Activated CD4-positive, alpha-beta T cell treated with anti-CD3 and anti-CD28 coated beads, Interleukin-2, amount 50 U/mL, for 4 hours (primary cell): ENCODE measurements at places on chromosomes 6 and 20.
A peak's percentile ranks its signal among the peaks of the same experiment; 100 is the strongest.

DNA sequence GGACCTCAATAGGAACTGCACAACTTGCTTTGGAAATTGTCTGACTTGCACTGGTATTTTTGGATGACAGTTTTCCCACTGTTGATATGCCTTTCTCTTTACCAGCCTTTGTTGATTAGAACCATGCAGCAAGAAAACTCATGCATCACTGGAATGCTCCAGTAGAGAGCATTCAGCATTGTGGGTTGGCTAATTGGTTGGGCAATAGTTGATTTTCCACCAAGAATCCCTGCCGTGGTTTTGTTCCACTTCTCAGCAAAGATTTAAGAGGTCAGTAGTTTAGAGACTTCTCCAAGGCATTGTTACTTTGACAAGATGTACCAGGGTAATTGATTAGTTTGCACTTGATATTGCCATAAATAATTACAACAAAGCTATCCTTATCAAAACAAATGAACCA lies 260.0 kb downstream of the DHX35 start:
- DNase-seq, result no peak

- DNase-seq, result no peak
These were observed 10.4 kb downstream of the MOCS1 start for GRCh38 chr6:39923861-39924260.

GRCh38 chr6:48206091-48206490 lies 95.1 kb upstream of the PTCHD4 start:
- no peak for DNase-seq

- DNase-seq, result no peak
These were observed 175.1 kb downstream of the PLCB4 start for GRCh38 chr20:9243986-9244385.

DNA sequence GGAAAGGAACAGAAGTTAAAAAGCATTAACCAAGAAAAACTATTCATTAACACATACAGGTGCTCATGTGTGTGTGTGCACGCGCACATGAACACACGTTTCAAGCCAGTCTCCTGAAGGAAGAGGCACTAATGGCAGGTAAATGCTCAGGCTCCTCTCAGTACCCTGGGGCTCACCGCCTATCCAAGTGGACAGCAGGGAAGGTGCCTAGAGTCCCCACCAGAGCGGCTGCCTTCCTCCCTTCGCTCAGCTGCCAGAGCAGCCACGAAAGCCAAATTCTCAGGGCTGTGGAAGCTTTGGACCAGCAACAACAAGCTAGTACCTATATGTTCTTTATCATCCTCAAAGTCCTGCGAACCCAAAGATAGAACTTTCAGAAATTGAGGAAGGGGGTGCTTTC lies 42.6 kb downstream of the PLCG1 start:
- DNase-seq, result no peak

GRCh38 chr6:79064635-79065034 lies 13.4 kb downstream of the PHIP start:
- no peak for DNase-seq

DNA sequence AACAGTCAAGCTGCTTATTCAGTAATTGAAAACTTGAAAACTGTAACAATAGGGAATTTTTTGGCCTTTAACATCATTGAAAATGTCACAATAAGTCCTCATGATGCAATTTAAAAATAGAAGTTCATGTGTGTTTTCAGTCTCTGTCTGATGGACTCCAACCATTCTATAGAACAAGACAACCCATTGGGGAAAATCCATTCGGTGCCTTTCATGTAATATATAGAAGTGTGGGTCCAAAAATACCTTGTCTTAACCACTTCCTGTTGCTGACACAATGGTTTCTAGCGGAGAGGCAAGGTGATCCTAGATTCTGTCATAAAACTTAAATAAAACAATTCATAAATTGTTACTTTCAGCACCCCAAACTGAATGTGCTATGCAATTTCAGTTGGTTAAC lies 1131.3 kb upstream of the MAP3K7 start:
- no peak for DNase-seq

- DNase-seq, result no peak
These were observed 5.6 kb upstream of the CHD6 start for GRCh38 chr20:41623625-41624375.

- DNase-seq, result no peak
These were observed 15.3 kb downstream of the IPCEF1 start for GRCh38 chr6:154341336-154341735.

GRCh38 chr6:127618729-127619128 lies 41.8 kb downstream of the C6orf58 start:
- no peak for DNase-seq

DNA sequence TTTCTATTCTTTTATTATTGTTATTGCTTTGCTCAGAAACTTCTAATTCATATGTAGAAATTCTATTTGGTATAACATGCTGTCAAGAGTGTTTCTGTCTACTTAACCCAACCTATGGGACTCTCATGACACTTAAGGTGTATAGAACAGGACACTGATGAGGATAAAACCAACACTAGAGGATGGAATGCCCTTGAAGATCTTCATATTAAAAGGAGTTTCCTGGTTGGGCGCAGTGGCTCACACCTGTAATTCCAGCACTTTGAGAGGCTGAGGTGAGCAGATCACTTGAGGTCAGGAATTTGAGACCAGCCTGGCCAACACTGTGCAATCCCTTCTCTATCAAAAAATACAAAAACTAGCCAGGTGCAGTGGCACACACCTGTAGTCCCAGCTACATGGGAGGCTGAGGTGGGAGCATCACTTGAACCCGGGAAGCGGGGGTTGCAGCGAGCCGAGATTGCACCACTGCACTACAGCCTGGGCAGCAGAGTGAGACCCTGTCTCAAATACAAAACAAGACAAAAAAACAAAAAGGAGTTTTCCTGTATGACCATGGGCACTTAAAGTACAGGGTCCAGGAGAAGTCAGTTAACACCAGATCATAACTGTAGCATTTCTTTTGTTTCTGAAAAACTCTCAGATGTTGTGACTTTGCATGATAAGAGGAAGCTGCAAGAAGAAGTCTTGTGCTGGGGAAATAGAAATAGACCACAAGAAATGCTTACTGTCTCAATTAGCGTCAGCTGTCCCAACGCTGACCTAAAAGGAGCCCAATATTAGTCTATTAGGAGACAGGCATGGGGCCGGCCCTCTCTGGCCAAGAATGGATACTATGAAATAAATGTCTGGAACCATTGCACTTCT lies 38.9 kb upstream of the CD2AP start:
- DNase-seq, result no peak

DNA sequence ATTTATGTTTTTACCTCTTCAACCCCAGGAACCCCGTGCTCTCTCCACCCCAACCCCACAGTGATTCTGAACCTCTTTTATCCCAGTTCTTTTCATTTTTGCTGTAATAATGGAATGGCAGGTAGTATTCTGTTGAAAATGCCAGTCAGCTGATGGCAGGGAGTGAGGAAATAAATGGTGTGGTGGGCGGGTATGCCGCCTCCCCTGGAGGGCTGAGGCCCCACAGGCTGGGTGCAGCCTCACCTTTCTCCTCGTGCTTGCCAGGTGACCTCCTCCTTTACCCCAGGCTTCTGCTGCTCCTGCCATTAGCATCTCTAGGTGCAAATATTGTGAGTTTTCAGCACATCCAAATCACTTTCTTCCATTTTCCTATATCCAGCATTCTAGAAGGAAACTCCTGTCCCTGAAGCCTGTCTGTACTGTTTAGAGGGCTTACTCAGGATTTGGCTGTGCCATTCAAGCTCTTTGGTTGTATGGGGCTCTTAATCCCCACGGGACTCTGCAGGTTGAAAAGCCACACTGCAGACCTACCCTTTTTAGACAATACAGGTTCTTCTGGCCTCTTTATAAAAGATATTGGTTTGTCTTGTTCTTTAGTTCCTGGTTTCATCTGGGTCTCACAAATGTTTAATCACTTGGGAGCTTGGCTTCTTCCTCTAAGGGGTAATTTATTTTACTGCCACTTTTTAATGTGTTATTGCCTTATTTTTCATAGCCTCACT lies 201.8 kb downstream of the JARID2 start:
- no peak for DNase-seq

- no peak for DNase-seq
These were observed 1.8 kb downstream of the RPL10A start for GRCh38 chr6:35469751-35470662.

GRCh38 chr6:144055121-144055931 lies 40.0 kb downstream of the SF3B5 start:
- DNase-seq, result peak; percentile 30

- no peak for DNase-seq
These were observed 37.2 kb upstream of the TFB1M start for GRCh38 chr6:155351273-155352129.

GRCh38 chr6:134614606-134615485 lies 296.9 kb upstream of the SGK1 start:
- no peak for DNase-seq

GRCh38 chr6:11522812-11523605 lies 14.5 kb upstream of the TMEM170B start:
- no peak for DNase-seq

DNA sequence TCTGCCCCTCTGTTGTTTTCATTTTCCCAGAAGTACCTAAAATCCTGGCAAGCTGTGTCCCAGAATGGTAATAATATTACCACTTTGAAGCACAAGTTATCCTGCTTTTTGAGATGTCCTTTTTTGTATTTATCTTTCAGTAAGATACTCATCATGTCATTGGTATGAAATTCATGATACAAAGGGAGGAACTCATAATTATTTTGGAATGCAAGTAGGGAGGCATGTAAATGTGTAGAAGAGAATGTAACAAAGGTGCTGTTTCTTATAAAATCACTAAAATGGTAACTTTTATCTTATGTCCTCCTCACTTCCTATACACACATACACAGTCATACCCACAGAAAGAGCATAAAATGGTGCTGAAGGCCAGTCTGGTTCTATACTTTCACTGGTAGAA lies 109.9 kb downstream of the CD2AP start:
- DNase-seq, result no peak

DNA sequence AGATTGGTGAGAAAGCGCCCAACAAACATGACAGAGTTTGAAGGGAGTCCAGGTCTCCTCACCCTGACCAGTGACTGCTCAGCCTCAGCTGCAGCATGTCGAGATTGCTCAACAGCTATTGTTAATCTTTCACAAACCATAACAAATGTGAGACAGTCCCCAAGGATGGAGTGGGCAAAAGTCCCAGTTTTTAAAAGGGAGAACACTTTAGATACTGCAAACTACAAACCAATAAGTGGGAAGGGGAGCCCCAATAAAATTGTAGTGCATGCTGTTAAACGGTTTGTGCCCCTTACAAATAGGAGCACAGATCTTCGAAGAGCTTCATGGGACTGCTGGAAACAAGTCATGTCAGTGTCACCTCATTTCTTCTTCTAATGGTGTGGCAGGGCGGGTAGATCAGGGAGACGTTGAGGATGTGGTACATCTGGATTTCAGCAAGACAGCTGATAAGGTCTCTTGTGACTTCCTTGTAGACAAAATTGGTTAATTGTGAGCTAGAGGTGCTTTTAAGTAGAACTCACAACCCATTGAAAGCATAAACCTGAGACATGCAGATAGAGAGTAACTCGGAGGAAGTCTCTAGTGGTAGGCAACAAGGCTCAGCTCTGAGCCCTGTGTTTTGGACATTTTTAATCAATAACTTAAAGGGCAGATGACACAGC lies 134.0 kb upstream of the ARMC2 start:
- DNase-seq, result no peak

- DNase-seq, result no peak
These were observed 65.3 kb upstream of the APCDD1L start for GRCh38 chr20:58580474-58580835.

DNA sequence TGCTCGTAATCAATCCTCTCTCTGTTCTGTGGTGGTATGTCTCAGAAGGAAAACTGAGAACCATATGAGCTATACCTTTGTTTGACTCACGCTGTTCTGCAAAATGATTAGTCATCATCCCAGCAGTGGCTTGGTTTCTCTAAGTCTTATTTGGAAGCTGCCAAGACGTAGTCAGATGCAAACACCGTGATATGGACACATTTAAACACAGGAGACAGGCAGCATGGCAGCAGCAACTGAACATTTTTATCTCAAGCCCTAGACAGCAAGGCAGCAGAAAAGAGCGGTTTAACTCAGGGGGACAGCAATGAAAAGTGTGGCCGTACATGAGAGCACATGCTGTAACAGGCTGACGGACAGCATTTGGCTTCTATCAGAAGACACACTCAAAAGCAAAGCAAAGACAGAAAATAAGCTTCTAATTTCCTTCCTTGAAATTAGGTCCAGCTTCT lies 1295.1 kb downstream of the EPHA7 start:
- DNase-seq, result no peak

DNA sequence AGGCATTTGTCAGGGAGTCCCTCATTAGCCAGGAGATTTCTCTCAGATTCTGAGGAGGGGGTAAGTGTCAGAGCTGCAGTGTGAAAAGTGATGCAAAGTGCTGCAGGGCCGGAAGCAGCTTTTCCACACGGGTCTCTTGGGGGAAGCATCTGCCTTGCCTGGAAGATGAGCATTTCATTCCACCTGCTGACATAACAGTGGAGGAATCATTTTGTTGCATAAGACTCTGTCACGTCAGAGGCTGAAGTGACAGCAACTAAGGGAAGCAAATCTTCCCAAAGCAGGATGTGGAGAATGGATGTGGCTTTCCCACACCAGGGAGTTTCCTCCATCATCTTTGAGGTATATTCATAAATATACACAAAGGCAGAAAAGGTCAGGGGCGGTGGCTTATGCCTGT lies 22.8 kb downstream of the DCBLD1 start:
- DNase-seq, result no peak

DNA sequence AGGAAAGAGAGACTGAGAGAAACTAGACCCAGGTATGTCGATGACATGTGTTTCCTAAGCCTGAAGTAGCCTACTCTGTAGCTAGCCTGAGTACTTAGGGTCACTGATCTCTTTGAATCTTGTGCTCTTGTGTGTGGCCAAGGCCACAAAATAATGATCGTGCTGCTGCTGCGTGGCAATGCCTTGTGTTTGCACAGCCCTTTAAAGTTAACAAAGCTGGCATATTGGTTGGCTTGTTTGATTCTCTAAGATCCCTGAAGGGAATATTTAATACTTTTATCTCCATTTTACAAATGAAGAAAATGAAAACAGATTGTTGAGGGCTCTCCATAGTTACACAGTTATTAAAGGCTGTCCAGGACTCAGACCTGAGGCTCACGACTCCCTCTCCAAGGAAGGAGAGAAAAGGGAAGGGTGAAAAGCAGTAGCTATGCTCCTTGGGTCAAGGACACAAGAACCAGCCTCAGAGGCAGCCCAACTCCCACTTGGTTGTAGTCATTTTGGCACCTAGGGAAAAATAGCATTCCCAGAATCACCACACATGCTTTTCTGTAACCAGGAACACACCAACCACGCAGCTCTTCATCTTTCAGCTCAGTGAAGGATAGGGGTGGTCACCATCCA lies 130.7 kb downstream of the LRFN2 start:
- no peak for DNase-seq

DNA sequence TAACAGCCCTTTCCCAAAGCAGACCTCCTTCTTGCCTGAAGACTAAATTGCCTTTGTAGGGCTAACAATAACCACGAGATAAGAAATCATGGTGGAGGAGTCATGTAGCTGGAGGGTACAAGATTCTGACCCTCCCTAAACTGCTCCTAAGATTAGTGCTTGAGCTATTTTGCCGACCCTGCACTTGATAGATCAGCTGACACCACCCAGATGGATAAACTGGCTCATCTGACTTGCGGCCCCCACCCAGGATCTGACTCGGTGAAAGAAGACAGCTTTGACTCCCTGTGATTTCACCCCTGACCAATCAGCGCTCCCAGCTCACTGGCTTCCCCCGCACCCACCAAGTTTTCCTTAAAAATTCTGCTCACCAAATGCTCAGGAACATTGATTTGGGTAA lies 57.6 kb upstream of the UNC93A start:
- no peak for DNase-seq

GRCh38 chr20:46784436-46785127 lies 75.1 kb downstream of the SLC2A10 start:
- no peak for DNase-seq
